ENCODE measurements at places on chromosomes 3 and 15. TPM values are rescaled to one million over a fixed set of nuclear protein-coding genes. Genes with fewer than 3 reads are reported as not detected.

SGO1 gene
- total RNA-seq = 15.9 TPM

CCR4 gene
- total RNA-seq = not detected

KIAA1143 gene
- total RNA-seq = 19.6 TPM

RFTN1 gene
- 3.3 TPM for total RNA-seq

OR5K2 gene
- not detected for total RNA-seq

C3orf70 gene
- total RNA-seq = not detected

ALPK3 gene
- 0.11 TPM for total RNA-seq

LTF gene
- total RNA-seq = not detected

GATM gene
- total RNA-seq = 2.2 TPM

ADPRH gene
- 2.6 TPM for total RNA-seq

SMAD3 gene
- total RNA-seq = 171 TPM

GPR62 gene
- total RNA-seq = not detected

TBC1D23 gene
- total RNA-seq = 13.2 TPM

PCSK6 gene
- 8.1 TPM for total RNA-seq

LOXL1 gene
- 0.59 TPM for total RNA-seq

MAGEL2 gene
- total RNA-seq = not detected

REC114 gene
- total RNA-seq = not detected

PAQR9 gene
- 3.7 TPM for total RNA-seq

CLEC3B gene
- total RNA-seq = not detected

GOLGA6B gene
- not detected for total RNA-seq

GXYLT2 gene
- 1.5 TPM for total RNA-seq

ARPIN gene
- total RNA-seq = 12.6 TPM

SNTN gene
- not detected for total RNA-seq

RNU5B-1 gene
- total RNA-seq = not detected

FANCD2 gene
- 25.0 TPM for total RNA-seq

ZNF35 gene
- 7.3 TPM for total RNA-seq

ISL2 gene
- 4.3 TPM for total RNA-seq

MED12L gene
- total RNA-seq = 0.50 TPM

FANCD2OS gene
- total RNA-seq = not detected

LRRC31 gene
- total RNA-seq = not detected

LMAN1L gene
- total RNA-seq = not detected

IGF1R gene
- 53.0 TPM for total RNA-seq

NR2E3 gene
- 0.15 TPM for total RNA-seq

CCDC54 gene
- not detected for total RNA-seq

RTF1 gene
- total RNA-seq = 25.3 TPM

IGDCC3 gene
- 0.20 TPM for total RNA-seq

RHCG gene
- 33.0 TPM for total RNA-seq

C2CD4B gene
- total RNA-seq = not detected

CCNB2 gene
- 103 TPM for total RNA-seq

KLF13 gene
- 84.7 TPM for total RNA-seq

ATP13A5 gene
- not detected for total RNA-seq

RYR3 gene
- 0.05 TPM for total RNA-seq

IMPG2 gene
- not detected for total RNA-seq

VWA5B2 gene
- 0.44 TPM for total RNA-seq

TP63 gene
- total RNA-seq = 0.70 TPM

Measured in A549 treated with RU486 at 1 μM for 4 hours (cell line).